Umbilical cord (tissue), 2 donors: ENCODE measurements at places on chromosomes 6 and 20. TPM values are rescaled to one million over a fixed set of nuclear protein-coding genes. Genes with fewer than 3 reads are reported as not detected.

GRCh38 chr6:14135893-14136539 is 18.4 kb downstream of the CD83 start:
- DNase-seq, result no peak

DNA sequence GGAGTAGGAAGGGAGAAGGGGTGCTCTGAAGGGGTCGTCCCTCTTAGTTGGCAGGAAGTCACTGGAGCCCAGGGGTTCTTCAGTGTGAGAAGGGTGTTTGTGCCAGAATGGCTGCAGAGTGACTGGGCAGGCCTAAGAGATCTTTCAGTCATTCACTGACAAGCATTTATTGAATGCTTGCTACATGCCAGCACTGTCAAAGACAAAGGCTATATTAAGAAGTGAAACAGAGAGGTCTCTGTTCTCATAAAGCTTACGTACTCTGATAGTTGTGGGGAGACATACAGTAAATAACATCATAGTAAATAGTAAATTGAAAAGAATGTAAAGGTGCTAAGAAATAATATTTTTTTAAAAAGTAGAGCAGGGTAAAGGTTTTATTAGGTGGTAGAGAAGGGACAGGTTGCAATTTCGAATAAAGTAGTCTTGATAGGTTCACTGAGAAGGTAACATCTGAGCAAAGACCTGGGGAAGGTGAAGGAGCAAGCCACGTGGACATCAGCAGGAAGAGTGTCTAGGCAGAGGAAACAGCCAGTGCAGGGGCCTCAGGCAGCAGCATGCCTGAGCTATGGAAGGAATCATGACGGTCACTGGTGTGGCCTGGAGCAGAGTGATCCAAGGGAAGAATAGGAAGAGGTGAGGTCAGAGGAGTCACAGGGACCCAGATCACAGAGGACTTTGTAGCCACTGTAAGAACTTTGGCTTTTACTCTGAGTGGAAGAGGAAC is 36.3 kb upstream of the RNF8 start:
- no peak for DNase-seq

DNA sequence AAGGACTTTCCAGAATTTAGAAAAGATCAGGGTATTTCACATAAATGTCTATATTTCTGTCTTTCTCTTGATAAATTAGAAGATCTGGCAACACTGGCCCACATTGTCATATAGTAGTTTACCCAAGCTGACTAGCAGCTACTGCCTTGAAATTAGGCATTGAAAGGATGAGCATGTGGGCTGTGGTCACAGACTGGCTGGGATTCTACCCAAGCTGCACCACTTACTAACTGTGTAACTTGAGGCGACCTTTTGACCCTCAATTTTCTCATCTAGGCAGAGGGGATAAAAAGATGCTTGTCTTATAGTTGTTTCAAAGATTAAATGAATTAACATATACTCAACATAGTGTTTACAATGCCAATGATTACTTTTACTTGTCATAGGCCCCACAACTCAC is 152.7 kb upstream of the BMP2 start:
- no peak for DNase-seq

DNA sequence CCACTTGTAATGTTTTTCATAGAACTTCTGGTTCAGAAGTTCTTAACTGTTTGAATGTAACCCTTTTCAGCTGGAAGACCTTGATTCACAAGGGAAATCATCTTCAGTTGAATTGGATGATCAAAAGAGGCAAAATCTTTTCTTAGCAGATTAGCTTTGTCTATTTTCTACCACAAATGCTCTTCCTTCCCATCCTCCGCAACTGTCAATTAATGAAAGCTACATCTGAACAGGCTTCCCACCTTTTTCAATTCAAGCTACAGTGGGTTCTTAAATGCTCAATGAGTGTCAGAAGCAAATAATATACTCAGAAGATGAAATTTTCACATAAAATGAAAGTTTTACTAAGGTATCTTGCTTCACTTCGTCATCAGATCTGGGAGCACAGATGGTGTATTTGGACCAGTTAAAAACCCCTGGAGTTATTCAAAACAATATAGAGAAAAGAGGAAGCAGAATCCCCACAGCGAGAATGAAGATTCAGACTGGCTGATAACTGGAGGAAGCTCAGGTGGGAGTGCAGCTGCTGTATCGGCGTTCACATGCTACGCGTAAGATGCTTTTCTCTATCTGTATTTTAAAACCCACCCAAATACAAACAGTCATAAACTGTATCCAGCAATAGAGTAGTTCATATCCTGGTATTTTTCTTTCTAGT is 19.4 kb downstream of the QRSL1 start:
- no peak for DNase-seq

DNA sequence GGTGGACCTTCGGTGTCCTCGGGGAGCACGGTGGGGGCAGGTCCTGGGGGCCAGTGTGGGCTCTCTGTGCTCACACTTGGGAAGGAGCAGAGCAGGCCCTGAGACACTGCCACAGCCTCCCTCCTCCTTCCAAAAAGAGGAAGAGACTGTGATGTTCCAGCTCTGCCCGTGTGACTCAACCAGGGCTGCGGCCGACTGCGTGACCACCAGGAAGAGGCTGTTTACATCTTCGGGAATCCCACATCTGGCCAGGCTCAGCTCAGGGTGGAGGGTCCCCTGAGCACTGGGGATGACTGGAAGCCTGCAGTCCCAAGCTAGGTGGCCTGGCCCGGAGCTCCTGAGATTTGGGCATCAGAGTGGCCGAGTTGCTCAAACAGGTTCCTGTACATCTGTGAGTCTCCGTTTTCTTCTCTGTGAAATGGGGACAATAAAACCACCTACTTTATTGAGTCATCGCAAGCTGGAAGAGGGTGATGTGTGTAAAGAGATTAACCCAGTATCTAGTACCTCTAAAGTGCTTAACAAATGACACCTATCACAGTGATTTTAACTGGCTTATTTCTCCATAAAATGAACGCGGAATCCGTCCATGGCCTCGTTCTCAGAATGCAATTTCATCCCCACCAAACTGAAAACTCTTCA is 242.1 kb downstream of the DLL1 start:
- DNase-seq, result no peak

GRCh38 chr6:35742842-35743241 is 6.0 kb downstream of the ARMC12 start:
- DNase-seq, result no peak

DNA sequence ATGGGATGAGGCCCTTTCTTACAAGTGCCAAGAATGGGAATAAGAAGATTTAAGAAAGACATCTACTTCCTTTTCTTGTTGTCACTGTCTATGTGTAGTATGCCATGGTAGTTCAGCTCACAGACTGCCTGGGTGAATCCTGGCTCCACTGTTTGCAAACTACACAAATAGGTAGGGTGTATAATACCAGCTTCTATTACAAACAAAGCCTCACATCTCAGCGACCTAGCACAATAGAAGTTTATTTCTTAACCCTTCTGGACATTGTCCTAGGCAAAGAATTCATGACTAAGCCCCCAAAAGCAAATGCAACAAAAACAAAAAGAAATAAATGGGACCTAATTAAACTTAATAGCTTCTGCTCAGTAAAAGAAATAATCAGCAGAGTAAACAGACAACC is 74.5 kb downstream of the LINC00237 start:
- DNase-seq, result no peak

GRCh38 chr20:13042458-13042794 is 33.7 kb downstream of the SPTLC3 start:
- DNase-seq, result no peak

GRCh38 chr6:100959280-100959679 is 78.2 kb upstream of the ASCC3 start:
- no peak for DNase-seq

GRCh38 chr6:164097551-164098398 is 683.3 kb downstream of the QKI start:
- peak; percentile 73 for DNase-seq

- no peak for DNase-seq
Measured at GRCh38 chr20:50286174-50286511, 95.5 kb downstream of the CEBPB start.

DNA sequence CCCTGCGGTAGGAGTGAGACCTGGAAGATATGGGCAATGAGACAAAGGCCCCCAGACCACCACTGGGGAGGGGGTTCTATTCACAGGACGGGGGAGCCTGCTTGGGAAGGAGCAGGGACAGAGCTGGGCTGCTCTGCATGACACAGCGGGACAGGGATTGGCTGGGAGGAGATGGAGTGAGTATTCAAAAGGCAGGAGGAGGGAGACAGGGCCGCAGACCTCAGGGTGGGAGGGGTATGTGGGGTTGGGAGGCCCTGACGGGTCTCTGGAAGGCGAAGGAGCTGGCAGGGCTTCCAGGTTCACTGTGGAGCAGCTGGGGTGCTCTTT is 60.8 kb upstream of the RPS6KA2 start:
- peak; percentile 22 for DNase-seq

GRCh38 chr20:41308726-41309413 is 8.7 kb downstream of the ZHX3 start:
- DNase-seq, result peak; percentile 62

- peak; percentile 93 for DNase-seq
Measured at GRCh38 chr6:11012976-11013720, 31.0 kb downstream of the ELOVL2 start.

- no peak for DNase-seq
Measured at GRCh38 chr20:22020201-22020600, 314.7 kb downstream of the PAX1 start.

DNA sequence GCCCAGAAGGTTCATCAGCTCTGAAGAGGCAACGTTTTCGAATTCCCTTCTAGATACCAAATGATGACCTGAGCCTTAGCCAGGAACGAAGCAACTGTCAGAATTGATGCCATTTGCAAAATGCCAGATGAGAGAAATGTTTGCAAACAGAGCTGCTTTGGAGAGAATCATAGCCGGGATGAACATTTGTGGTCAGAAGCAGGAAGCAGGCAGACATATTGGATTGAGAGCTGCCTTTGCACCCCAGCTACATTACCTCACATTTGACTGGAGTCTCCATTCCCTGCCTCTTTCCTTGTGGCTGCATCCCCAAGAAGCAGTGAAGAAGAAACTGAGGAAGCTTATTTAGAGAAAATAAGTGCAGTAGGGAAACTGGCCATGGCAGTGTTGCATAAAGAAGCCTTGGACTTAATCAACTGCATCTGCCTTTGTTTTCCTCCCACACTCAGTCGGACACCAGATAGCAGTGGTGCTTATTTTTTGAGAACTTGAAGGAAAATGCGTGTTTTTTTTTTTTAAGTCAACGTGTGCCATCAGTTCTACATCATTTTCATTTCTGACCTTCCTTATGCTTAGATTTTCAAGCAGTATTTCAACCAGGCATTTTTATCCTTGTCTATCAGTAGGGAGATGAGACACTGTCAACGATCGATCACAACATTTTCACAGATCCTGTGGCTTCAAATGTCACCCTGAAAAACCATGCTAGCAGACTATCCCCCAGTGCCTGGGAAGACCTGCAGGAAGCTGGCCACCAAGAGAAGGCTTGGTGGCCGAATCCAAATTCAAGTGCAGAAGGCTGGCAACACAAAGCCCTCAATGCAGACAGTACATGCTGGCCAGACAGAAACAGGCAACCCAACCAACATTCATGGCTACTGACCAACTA is 541.2 kb upstream of the JARID2 start:
- no peak for DNase-seq

DNA sequence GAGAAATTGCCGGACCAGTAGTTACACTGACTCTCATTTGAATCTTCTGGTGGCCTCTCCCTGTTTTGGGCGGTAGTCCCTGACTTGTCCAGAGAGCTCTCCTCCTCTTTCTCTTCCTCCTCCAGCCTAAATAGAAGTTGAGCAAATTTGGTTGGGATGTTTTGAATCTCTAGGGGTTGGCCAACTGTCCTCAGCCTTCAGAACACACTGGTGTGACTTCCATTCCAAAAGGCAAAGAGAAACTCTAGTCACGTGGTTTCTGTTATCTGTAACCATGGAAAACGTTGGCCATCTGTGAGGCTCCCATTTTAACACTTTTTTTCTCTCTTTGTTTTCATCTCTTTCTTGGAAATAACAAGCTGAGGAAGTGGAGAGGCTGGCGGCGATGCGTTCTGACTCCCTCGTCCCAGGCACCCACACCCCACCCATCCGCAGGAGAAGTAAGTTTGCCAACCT is 275.3 kb downstream of the TBC1D7 start:
- DNase-seq, result no peak

DNA sequence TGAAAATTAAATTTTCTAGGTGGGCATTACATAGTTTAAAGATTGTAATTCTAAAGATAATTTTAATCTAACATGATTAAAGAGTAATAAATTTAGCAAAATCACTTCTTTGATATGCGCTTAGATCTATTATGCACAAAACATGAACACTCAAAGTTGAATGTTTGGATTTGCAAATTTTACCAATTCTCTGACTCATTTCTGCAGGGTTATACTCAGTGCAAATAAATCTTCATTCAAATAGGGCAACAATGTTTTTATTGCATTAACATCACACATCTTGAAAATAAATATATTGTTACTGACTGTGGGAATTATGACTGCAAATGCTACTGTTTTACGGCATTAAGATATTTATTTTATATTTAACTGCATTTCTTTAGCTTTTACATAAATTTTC is 110.7 kb downstream of the OGFRL1 start:
- no peak for DNase-seq

- DNase-seq, result no peak
Measured at GRCh38 chr6:37302086-37302686, 44.2 kb upstream of the TMEM217 start.

DNA sequence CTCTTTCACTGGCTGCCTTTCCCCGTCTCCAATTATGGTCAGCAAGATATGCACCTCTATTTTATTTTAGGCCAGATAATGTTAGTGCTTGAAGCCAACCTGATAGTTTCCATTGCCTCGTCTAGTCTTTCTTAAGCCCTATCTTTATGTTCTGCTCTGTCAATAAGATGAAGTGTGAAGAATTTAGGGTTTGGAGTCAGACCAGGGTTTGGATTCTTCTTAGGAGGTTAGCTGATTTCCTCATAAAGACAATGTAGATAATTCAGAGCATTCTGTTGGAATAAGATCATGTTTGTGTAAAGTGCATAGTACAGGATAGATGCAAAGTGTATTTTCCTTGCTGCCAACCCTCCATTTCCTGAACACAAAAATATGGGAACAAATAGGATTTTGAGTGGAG is 43.8 kb downstream of the PKIB start:
- DNase-seq, result no peak

DNA sequence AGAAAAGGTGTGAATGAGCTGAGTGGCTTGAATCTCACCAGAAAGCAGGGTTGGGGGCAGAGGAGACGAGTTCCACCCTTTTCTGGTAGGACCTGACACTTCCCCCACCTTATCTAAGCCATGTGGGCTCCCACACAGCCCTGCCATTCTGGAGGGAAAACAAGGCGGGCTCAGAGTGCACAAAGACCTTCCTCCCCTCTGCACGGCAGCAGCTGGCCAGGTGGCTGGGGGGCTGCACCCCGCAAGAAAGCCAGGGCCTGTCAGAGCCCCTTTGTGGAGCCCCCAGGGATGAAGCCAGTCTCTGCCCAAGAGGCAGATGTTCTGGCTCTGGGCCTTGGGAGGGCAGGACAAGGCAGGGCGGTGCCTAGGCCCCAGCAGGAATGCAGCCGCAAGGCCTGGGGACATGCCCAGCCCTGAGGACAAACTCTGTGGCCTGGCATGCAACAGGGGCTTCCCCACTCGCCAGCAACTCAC is 48.4 kb upstream of the DSN1 start:
- DNase-seq, result no peak

Gene RGS19
- 31.5 TPM for total RNA-seq

Gene HLA-F
- total RNA-seq, result 34.2 TPM

Gene LRP11
- 21.7 TPM for total RNA-seq

Gene FOXC1
- total RNA-seq, result 6.0 TPM

Gene SOBP
- 29.6 TPM for total RNA-seq

Gene CNR1
- 4.8 TPM for total RNA-seq

Gene MOCS1
- 10.4 TPM for total RNA-seq

Gene TREML2
- 0.72 TPM for total RNA-seq

Gene CYP39A1
- 11.8 TPM for total RNA-seq

Gene RBCK1
- total RNA-seq, result 41.2 TPM
